ENCODE measurements at places on chromosomes 2 and 18.
A peak's percentile ranks its signal among the peaks of the same experiment; 100 is the strongest.

DNA sequence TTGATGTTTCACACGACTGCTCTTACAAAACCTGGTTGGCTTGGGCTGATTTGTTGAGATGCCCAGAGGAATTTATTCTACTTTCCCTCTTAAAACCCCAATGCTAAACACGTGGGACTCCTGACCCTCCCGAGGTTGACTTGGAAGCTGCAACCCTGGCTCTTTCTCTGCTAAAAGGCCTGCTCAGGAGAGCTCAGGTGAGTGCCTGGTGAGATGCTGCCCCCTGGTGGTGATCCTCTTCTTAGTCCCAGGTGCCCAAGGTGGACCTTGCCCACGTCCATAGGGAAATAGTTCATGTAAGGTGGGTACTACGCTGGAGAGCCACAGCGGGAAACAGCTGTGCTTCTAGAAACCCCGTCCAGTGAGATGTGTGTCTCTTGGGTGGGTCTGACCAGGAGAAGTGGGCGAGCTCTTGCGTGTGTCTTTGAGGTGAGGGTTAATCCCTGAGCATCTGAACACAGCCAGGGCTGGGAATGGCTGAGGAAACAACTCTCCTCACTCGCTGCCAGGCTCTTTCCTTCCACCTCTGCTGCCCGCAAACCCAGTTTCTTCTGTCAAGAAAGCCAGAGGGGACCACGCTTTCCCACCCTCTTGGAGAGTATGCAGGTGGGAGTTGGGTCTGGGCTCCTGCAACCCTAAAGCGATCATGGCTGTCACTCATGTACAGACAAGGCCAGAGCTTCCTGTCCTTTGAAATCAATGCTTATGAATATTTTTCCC lies 25.5 kb upstream of the PXDN start:
- DNase-seq, result peak; percentile 74

DNA sequence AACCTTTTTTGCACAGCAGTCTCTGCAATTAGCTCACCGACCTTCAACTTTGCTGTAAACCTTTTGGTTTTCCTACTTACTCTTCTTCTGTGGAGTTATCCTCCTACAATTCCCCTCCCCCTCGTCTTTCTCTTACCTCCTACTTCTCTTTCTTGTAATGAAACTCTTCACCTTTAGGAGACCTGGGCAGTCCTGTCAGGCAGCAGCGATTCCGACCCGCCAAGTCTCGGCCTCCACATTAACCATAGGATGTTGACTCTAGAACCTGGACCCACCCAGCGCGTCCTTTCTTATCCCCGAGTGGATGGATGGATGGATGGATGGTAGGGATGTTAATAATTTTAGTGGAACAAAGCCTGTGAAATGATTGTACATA lies 8.3 kb downstream of the TBR1 start:
- DNase-seq, result no peak

DNA sequence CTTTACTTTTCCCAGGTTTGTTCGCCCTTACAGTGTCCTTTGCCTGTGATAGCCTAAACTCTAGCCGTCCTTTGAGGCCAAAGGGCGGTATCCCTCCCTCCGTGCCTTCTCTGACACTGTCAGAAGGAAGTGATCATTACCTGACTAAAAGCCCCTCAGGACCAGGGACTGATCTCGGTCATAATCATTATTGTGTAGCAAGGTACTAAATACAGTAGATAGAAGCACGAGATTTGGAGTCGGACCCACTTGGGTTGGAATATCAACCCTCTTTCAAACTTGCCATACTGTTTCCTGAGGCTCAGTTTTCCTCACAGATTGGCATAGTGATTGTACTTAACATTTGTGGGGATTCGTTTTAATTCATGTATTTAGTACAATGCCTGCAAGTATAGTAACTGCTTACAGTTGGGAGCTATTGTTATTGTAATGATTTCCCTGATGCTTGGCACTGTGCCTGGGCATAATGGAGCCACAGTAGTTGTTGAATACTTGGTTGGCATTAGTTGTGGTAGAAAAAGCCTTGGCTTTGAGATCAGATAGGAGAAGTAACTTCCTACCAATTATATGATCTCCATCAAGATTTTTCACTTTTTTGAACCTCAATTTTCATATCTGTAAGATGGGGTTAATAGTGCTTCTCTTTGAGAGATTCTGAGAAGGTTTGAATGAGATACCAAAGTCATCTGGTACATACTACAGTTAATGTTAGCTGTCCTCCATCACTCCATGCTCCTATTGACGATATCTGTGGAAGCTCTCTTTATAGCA lies 836 bp downstream of the STK11IP start:
- DNase-seq, result no peak

GRCh38 chr2:240160291-240161086 lies 20.0 kb upstream of the OTOS start:
- DNase-seq, result no peak

DNA sequence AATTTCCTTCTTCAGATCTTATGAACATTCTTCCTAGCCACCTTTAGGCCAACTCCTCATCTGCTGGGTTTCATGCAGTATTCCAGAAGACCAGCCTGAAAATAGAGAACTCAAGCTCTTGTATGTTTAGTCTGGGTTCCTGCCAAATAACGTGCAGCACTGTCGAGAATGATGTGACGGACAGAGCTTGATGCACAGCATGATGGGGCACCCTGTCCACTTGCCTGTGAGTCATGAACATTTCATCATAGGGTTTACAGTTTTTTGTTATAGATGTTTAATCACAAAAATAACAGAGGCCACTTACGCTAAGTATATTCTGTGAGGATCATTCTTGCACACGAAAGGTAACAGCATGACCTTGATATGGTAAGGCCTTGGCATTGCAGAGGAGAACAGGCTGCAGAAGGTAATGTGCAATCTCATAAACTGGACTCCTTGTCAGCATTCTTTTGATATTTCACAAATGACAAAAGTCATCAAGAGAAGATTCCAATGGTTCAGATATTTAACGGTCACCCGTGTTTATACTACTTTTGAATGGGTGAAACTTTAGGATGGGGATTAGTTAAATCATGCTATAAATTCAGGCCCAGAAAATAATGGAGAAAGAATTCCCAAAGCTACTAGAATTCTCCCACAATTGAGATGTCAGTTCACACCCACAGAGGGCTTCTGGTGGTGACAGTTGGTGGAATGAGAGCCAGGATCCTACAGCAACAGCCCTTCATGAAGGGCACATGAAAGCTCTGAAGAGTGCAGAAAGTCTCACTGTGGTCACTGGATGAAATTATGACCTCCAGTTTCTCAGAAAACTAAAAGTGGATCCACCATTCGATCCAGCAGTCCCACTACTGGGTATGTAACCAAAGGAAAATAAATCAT lies 396.1 kb upstream of the RAB12 start:
- DNase-seq, result no peak

GRCh38 chr2:68519236-68519635 lies 51.9 kb downstream of the APLF start:
- DNase-seq, result no peak

DNA sequence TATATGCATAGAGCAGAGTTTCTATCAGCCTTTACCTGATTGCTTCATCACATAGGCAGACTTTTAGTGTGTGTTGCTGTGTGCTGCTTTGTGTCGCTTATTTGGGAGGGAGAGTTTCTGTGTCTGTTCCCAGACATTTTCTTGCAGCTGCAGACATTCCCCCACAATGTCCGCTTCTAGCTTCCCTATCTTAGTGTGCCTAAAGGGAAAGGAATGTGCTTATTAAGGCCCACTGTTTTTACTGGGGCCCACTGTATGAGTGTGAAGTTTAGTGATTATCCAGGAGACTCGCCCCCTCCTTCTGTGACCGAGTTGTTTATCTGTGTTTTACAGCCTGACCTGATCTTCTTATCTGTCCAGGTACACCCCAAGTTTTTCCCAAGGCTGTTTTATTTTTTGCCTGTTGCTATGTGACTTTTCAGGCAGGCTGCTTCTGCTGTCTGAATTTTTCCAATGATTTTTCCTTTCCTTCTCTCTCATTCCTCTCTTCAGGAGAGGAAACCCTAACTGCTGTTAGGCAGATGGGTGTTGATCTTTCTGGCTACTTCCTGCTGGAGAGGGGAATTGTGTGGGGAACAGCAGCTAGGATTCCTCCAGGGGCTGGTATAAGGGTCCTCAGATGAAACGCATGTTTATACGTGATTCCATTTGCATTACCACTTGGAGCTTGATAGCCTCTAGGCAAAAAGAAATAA lies 47.6 kb downstream of the STK17B start:
- DNase-seq, result no peak

- no peak for DNase-seq
Observed at GRCh38 chr18:74563999-74564398, 29.7 kb downstream of the CNDP1 start.

- DNase-seq, result peak; percentile 34
Observed at GRCh38 chr2:213119061-213119809, 32.2 kb downstream of the IKZF2 start.

DNA sequence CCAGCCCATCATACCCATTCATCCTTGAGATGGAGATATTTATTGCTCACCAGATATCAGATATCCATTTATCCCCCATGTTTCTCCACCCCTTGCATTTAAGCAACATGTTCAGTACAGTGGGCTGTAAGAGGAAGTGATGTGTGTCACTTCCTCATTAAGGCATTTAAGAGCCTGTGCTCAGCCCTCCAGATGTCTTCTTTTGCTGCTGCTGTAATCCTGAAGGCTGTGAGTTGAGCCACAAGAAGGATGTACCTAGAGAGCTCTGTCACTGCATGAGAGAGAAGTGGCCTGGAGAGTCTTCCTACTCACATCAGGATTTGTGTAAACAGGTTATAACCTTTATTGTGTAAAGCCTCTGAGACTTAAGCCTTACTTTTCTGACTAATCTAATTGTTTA lies 151.8 kb upstream of the UNC80 start:
- DNase-seq, result no peak

- DNase-seq, result no peak
Observed at GRCh38 chr2:169173876-169174275, 104.5 kb downstream of the DHRS9 start.

DNA sequence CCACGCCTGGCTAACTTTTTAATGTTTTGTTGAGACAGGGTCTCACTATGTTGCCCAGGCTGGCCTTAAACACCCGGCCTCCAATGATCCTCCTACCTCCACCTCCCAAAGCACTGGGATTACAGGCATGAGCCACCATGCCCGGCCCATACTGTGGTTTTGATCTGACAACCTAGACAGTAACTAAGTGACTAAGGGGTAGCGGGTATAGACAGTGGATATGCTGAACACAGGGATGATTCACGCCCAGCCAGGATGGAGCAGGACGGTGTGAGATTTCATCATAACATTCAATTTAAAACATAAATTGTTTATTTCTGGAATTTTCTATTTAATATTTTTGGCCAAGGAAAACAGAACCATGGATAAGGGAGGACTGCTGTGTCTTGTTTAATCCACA lies 36.0 kb upstream of the YPEL5 start:
- no peak for DNase-seq

- no peak for DNase-seq
Observed at GRCh38 chr2:218963601-218964000, 4.1 kb downstream of the CDK5R2 start.

DNA sequence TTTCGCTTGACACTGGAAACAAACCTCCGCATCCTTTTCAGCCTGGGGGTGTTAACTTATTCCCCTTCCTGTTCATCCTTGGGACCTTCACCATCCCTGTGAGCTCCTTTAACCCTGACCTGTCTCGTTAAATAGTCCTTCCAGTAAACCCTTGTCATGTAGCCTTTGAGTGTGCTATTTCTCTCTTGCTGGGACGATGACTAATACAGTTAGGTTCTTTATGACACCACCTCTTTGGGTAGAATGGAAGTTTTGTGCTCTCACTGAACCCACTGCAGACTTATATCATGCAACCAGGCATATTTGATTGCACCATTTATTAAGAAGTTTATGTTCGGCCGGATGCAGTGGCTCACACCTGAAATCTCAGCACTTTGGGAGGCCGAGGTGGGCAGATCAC lies 40.5 kb upstream of the GAREM1 start:
- no peak for DNase-seq

DNA sequence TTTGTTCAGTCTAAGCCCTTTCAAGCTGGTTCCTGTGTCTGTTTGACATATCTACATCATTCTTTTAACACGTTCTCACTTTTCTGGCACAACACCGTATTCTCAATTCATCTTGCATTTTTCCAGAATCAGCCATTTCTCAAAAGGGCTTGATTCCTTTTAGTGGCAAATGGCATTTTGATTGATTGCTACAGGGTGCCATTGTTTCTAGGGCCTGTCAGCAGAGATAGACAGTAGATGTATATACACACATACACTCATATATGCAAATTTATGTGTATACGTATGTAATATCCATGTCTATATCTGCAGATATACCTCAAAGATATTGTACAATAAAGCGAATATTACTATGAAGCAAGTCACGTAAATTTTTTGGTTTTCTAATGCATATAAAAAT lies 367.9 kb upstream of the TNP1 start:
- no peak for DNase-seq

- DNase-seq, result no peak
Observed at GRCh38 chr18:59907172-59907571, 7.4 kb downstream of the PMAIP1 start.

GRCh38 chr2:13218205-13218604 lies 501.5 kb downstream of the TRIB2 start:
- no peak for DNase-seq

GRCh38 chr2:164837807-164838206 lies 3.8 kb downstream of the COBLL1 start:
- no peak for DNase-seq

GRCh38 chr2:130341562-130342019 lies 1.1 kb upstream of the IMP4 start:
- no peak for DNase-seq

DNA sequence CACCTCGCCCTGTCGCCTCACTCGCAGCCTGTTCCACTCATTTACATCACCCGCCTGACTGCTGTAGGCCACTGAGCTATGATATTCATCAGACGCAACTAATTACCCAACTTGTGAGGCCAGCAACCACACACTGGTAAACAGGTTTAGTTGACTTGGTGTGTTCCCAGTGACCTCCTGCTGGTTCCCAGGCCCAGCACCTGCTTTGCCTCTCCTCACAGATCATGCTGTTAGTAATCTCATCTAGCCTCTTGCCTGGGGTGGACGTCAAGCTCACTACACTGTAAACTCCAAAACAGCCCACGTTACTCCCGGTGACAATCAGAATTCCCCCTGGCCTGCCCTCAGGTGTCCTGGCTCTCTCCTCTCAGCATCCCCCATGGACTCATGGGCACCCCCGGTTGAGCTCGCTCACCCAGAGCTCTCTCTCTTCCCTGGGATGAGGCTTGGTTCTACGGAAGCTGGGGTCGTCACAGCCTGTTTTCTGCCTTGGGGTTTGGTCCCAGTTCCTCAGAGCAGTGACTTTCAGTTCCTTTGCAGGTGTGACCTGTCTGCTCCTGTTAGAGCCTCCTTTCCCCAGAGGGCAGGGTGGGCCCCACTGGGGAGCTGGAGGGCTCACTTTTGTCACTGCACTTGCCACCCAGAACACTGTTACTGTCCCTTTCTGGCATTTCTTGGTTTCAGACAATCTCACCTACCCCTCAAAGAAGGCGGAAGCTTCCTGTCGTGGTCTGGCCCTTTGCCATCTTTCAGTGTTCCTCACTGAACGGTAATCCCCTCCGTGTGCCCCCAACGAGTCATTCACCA lies 40.3 kb downstream of the INPP5D start:
- DNase-seq, result peak; percentile 81

GRCh38 chr2:23668756-23669304 lies 258.1 kb downstream of the ATAD2B start:
- DNase-seq, result no peak

Measured in activated T-cell treated with anti-CD3 and anti-CD28 coated beads, Interleukin-2, amount 50 U/mL, for 48 hours (primary cell).